Prostate gland (tissue), 2 donors: ENCODE measurements at places on chromosomes 12 and 14. TPM values are rescaled to one million over a fixed set of nuclear protein-coding genes. Genes with fewer than 3 reads are reported as not detected.

The THTPA gene
- total RNA-seq: 22.5 TPM

The PDE3A gene
- 5.5 TPM for total RNA-seq

The GLIPR1 gene
- total RNA-seq: 2.7 TPM

The KRT78 gene
- 1.0 TPM for total RNA-seq

The GYS2 gene
- total RNA-seq: not detected

The KRT72 gene
- not detected for total RNA-seq

The TDP1 gene
- total RNA-seq: 12.0 TPM

The LRRC43 gene
- total RNA-seq: 5.7 TPM

The IRF2BPL gene
- 113 TPM for total RNA-seq

The SMCO3 gene
- total RNA-seq: not detected

The ARHGAP9 gene
- total RNA-seq: 13.6 TPM

The FAM186B gene
- 10.0 TPM for total RNA-seq

The LYZ gene
- total RNA-seq: 26.6 TPM

The C14orf132 gene
- 6.6 TPM for total RNA-seq

The DCP1B gene
- 31.9 TPM for total RNA-seq

DNA sequence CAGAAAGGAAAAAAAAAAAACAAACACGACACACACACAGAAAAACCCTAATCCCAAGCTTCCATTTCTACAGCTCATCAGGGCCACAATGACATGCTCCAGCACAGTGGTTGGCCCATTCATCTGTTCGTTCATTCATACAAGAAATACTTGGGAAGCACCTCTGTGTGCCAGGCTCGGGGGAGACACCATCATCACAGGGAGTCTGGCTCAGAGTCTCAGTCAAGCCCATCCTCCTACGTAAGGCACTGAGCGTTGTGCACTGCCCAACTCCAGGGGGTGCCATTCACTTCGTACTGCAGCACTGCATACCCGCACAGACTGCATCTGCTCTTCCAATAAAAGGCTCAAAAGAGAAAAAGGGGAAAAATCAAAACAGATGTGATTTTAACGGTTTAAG is 15.3 kb downstream of the VPS37B start:
- H3K27me3 ChIP-seq: no peaks in the 10 kb centered on the region
- no peak overlapping the region for H3K27ac ChIP-seq
- H3K36me3 ChIP-seq: no peaks in the 10 kb centered on the region
- peaks cover 15% of the 10 kb centered on the region for H3K4me1 ChIP-seq
- no peak for DNase-seq

GRCh38 chr14:56193347-56193746 is 75.1 kb downstream of the PELI2 start:
- H3K27ac ChIP-seq: no peak overlapping the region
- H3K4me3 ChIP-seq: no peak overlapping the region
- no peaks in the 10 kb centered on the region for H3K4me1 ChIP-seq
- H3K36me3 ChIP-seq: no peaks in the 10 kb centered on the region
- no peak for DNase-seq

- no peaks in the 10 kb centered on the region for H3K27me3 ChIP-seq
- H3K27ac ChIP-seq: no peak overlapping the region
- no peak for DNase-seq
- H3K36me3 ChIP-seq: no peaks in the 10 kb centered on the region
- H3K4me3 ChIP-seq: no peak overlapping the region
These were observed 4.6 kb downstream of the AQP2 start for GRCh38 chr12:49954863-49955830.

- DNase-seq: peak; percentile 5
- H3K27ac ChIP-seq: no peak overlapping the region
- H3K36me3 ChIP-seq: no peaks in the 10 kb centered on the region
- H3K27me3 ChIP-seq: no peaks in the 10 kb centered on the region
These were observed 4.5 kb downstream of the DAO start for GRCh38 chr12:108884116-108885012.

DNA sequence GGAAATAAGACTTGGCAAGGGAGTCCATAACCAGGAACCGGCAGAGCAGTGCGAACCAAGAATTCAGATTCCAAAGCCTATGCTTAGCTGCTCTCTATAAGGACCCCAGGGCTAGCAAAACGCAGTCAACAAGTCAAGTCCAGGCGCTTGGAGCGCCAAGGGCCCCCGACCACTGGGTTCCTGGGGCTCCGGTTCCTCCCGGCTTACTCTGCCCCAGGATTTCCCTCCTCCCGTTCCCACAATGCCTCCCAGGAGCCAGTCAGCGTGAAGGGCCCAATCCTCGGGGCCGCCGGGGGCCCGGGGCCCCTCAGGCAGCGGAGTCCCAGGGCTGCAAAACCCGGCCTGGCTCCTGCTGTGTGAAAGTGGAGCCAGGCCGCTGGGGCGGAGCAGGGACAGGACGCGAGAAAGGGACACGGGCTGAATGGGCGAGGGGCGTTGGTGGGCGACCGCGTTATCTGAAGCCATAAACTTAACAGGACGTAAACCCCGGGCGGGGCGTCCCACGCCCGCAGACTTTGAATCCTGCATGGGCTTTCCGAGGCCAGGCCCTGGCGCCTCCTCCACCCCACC is 1.5 kb downstream of the KRT8 start:
- DNase-seq: peak; percentile 76
- H3K27ac ChIP-seq: peak overlapping the region; percentile 97
- H3K4me3 ChIP-seq: peak overlapping the region; percentile 63
- peaks cover 21% of the 10 kb centered on the region for H3K4me1 ChIP-seq
- no peaks in the 10 kb centered on the region for H3K27me3 ChIP-seq
- H3K36me3 ChIP-seq: peaks cover 5% of the 10 kb centered on the region

GRCh38 chr12:15289192-15289591 is 33.1 kb upstream of the PTPRO start:
- H3K27ac ChIP-seq: no peak overlapping the region
- no peak overlapping the region for H3K4me3 ChIP-seq
- H3K36me3 ChIP-seq: no peaks in the 10 kb centered on the region
- H3K4me1 ChIP-seq: no peaks in the 10 kb centered on the region
- DNase-seq: no peak
- H3K27me3 ChIP-seq: no peaks in the 10 kb centered on the region

- H3K27ac ChIP-seq: no peak overlapping the region
- no peaks in the 10 kb centered on the region for H3K27me3 ChIP-seq
- no peaks in the 10 kb centered on the region for H3K4me1 ChIP-seq
- no peak for DNase-seq
- H3K36me3 ChIP-seq: no peaks in the 10 kb centered on the region
- no peak overlapping the region for H3K4me3 ChIP-seq
These were observed 22.1 kb downstream of the PACS2 start for GRCh38 chr14:105336477-105337287.

DNA sequence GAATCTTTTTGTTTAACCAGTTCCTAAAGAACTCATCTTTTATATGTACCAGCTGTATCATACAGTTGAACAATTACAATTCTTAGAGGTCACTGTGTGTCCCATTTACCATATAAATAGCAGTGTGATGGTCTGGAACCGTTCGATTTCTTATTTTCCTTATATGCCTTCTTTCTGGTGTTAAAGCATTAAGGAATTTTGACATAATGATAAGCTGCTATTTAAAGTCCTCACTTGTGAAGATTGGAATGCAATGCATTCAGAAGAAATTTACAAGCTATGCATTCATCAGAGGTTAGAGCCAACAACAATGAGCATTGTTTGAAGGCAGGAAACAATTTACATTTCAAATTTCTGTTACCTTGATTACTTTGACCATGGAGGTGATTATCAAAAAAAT is 80.0 kb upstream of the PRICKLE1 start:
- no peaks in the 10 kb centered on the region for H3K27me3 ChIP-seq
- H3K4me3 ChIP-seq: no peak overlapping the region
- H3K27ac ChIP-seq: no peak overlapping the region
- DNase-seq: no peak
- no peaks in the 10 kb centered on the region for H3K36me3 ChIP-seq

DNA sequence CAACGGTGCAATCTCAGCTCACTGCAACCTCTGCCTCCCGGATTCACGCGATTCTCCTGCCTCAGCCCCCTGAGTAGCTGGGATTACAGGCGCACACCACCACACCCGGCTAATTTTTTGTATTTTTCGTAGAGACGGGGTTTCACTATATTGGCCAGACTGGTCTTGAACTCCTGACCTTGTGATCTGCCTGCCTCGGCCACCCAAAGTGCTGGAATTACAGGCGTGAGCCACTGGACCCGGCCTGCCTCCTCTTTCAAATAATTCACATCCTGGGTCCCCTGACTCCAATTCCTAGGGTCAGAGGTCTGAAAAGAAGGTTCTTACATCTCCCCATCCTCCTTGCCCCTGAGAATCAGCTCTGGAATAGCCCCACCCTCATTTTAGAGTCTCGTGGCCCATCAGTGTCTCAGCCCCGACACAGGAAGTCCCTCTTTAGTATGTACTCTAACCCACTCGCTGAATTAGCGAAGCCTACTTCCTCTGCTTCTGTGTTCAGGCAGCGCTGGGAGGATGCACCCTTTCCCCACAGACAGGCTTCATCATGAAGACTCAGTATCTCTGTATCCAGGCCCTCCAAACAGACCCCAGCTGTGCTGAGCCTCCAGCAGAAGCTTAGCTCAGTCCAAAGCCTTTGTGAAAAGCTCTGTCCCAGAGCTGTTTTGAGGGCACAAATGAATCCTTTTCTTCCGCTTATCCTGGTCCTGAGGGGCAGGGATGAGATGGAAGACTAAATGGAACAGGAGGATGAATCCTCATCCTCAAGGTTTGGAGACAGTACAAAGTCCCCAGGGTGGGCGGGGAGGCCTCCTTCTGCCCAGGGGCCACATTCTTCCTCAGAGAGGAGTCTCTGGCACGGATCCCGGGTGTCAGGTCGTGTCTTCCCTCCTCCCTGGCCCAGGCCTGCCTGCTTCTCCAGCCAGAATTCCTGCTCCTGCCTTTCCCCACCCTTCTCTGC is 3.5 kb downstream of the LPAR5 start:
- H3K27me3 ChIP-seq: no peaks in the 10 kb centered on the region
- no peaks in the 10 kb centered on the region for H3K4me1 ChIP-seq
- DNase-seq: no peak
- no peak overlapping the region for H3K4me3 ChIP-seq
- H3K27ac ChIP-seq: no peak overlapping the region

- H3K36me3 ChIP-seq: no peaks in the 10 kb centered on the region
- no peak overlapping the region for H3K27ac ChIP-seq
- no peak overlapping the region for H3K4me3 ChIP-seq
- DNase-seq: no peak
These were observed 24.7 kb upstream of the CSRNP2 start for GRCh38 chr12:51108136-51108535.

- no peaks in the 10 kb centered on the region for H3K4me1 ChIP-seq
- DNase-seq: no peak
- H3K27me3 ChIP-seq: no peaks in the 10 kb centered on the region
These were observed 231.9 kb downstream of the BCL11B start for GRCh38 chr14:99040052-99040451.

- H3K4me3 ChIP-seq: no peak overlapping the region
- no peaks in the 10 kb centered on the region for H3K36me3 ChIP-seq
- no peaks in the 10 kb centered on the region for H3K4me1 ChIP-seq
- no peaks in the 10 kb centered on the region for H3K27me3 ChIP-seq
- no peak for DNase-seq
These were observed 42.5 kb upstream of the BMP4 start for GRCh38 chr14:53999061-53999488.

- no peaks in the 10 kb centered on the region for H3K36me3 ChIP-seq
- H3K4me3 ChIP-seq: no peak overlapping the region
- no peaks in the 10 kb centered on the region for H3K4me1 ChIP-seq
- no peaks in the 10 kb centered on the region for H3K27me3 ChIP-seq
These were observed 1077.6 kb upstream of the FOXG1 start for GRCh38 chr14:27688841-27689444.

DNA sequence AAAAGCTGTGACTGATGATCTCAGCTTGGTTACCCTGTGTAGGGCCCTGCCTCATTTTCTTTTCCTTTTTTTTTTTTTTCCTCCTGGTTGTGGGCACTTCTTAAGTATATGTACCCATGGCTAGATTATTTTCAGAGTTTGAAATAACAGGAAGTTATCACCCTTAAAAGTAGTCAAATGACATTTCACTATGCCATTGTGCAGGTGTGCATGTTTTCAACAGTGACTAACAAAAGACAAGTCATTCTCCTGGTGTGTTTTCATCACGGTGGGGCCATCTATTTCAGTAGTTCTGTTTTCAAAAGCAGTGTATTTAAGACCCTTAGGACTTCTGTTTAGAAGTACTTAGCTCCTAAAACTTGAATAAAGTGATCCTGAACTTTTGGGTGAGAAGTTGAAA is 15.0 kb downstream of the GABARAPL1 start:
- no peak for DNase-seq
- peaks cover 6% of the 10 kb centered on the region for H3K36me3 ChIP-seq
- H3K4me3 ChIP-seq: no peak overlapping the region
- H3K27me3 ChIP-seq: no peaks in the 10 kb centered on the region
- H3K4me1 ChIP-seq: no peaks in the 10 kb centered on the region
- H3K27ac ChIP-seq: no peak overlapping the region

DNA sequence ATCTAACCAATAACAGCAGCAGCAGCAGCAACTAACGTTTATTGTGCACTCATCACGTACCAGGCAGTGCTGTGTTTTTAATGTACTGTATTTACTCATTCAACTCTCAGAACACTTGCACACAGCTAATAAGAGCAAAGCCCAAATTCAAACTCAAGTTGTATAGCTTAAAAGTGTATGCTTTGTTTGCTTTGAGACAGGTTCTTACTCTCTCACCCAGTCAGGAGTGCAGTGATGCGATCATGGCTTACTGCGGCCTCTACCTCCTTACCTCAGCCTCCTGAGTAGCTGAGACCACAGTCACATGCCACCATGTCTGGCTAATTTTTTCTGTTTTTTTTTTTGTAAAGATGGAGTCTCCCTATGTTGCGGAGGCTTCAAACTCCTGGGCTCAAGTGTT is 105.4 kb downstream of the PAPLN start:
- H3K27me3 ChIP-seq: no peaks in the 10 kb centered on the region
- DNase-seq: no peak

GRCh38 chr12:119659289-119659897 is 8.5 kb upstream of the PRKAB1 start:
- no peaks in the 10 kb centered on the region for H3K36me3 ChIP-seq
- H3K4me1 ChIP-seq: no peaks in the 10 kb centered on the region
- no peak for DNase-seq
- no peaks in the 10 kb centered on the region for H3K27me3 ChIP-seq

GRCh38 chr12:24534622-24535021 is 414.3 kb downstream of the BCAT1 start:
- DNase-seq: no peak
- H3K4me1 ChIP-seq: no peaks in the 10 kb centered on the region
- no peak overlapping the region for H3K27ac ChIP-seq

DNA sequence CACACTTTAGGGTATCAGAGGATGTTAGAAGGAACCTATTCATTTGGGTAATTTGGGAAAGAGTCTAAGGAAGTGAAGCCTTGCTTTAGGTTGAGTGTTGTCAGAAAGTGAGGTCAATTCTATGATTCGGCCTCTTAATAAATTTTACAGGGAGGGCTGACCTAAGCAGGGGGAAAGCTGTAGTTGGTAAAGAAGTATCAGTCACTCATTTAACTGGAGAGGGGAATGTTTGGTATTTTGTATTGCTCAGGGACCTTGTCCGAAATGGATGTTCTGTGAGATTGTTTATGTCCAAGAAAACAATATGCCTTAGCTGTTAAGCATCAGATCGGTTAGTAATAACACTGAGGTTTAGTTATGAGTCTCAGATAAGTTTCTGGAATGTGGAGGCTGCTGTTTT is 7.3 kb downstream of the CAND1 start:
- no peak overlapping the region for H3K27ac ChIP-seq
- H3K4me1 ChIP-seq: no peaks in the 10 kb centered on the region
- H3K27me3 ChIP-seq: no peaks in the 10 kb centered on the region
- no peaks in the 10 kb centered on the region for H3K36me3 ChIP-seq
- H3K4me3 ChIP-seq: no peak overlapping the region
- no peak for DNase-seq

GRCh38 chr12:66941150-66941549 is 262.3 kb upstream of the GRIP1 start:
- H3K4me1 ChIP-seq: no peaks in the 10 kb centered on the region
- DNase-seq: no peak
- H3K27me3 ChIP-seq: no peaks in the 10 kb centered on the region
- H3K4me3 ChIP-seq: no peak overlapping the region
- H3K27ac ChIP-seq: no peak overlapping the region
- H3K36me3 ChIP-seq: no peaks in the 10 kb centered on the region
